ENCODE measurements at places on chromosomes 6 and 20. TPM values are rescaled to one million over a fixed set of nuclear protein-coding genes. Genes with fewer than 3 reads are reported as not detected.

GRCh38 chr20:53168491-53168890, 196.3 kb downstream of the TSHZ2 start:
- no peak for DNase-seq

DNA sequence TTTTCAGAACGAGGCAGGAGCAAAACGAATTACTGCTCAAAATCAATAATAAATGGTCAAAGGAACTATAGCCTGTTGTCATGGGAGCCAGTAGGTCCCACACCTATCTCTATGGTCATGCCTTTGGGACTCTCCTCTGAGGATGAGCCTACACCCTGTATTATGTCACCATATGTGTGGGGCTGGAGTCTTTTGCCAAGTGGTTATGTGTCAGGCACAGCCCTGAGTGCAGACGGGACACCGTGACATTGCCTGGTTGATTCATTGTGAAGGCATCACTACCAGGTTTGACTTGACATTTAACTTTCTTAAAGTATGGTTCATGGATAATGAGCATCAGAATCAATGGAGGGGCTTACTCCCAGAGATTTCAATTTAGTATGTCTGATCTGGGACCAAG, 23.6 kb downstream of the BMP6 start:
- no peak for DNase-seq

- DNase-seq, result no peak
Observed at GRCh38 chr6:36756786-36757185, 59.2 kb downstream of the RAB44 start.

GRCh38 chr6:169959136-169960002, 207.9 kb downstream of the ERMARD start:
- DNase-seq, result peak; percentile 37

- no peak for DNase-seq
Observed at GRCh38 chr20:34987288-34988190, 31.9 kb downstream of the MYH7B start.

HUS1B gene
- 1.0 TPM for total RNA-seq

GRCh38 chr20:51327251-51327841, 215.2 kb downstream of the NFATC2 start:
- no peak for DNase-seq

DNA sequence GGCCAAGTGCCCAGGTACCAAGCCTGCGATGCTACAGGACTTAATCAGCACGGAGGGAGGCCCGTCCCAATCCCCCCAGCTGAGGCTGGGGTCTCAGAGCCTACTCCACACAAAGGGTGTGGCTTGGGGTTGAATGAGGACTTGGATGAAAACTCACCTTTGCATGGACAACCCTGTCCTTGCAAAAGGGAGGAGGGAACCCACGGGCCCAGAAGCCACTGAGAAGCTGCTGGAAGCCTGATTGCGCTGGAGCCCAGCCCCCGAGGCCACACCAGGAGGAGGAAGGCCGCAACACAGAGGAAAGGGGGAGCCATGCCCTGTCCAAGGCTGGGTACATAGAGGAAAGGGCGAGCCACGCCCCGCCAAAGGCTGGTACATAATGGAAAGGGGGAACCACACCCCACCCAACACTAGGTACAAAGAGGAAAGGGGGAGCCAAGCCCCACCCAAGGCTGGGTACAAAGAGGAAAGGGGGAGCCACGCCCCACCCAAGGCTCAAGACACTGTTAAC, 158.8 kb downstream of the DLL1 start:
- no peak for DNase-seq

CTCFL gene
- 0.33 TPM for total RNA-seq

DNA sequence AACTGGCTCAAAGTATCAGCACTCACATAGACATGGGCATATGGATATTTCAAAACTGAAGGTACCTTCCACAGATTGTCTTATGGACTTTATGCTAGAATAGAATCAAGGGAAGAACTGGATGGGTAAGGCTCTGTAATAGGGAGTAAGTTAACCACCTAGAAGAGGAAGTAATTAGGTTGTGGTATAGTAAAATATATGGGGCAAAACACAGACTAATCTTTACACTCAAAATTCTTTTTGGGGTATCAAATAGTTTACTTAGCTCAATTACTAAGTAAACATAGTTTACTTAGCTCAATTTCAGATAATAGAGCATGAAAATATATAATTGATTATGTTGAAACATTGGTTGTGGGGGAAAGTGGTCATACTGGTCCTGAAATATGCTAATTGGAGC, 94.2 kb upstream of the ATXN1 start:
- DNase-seq, result no peak

- no peak for DNase-seq
Observed at GRCh38 chr6:150684714-150685459, 85.2 kb downstream of the PLEKHG1 start.

DNA sequence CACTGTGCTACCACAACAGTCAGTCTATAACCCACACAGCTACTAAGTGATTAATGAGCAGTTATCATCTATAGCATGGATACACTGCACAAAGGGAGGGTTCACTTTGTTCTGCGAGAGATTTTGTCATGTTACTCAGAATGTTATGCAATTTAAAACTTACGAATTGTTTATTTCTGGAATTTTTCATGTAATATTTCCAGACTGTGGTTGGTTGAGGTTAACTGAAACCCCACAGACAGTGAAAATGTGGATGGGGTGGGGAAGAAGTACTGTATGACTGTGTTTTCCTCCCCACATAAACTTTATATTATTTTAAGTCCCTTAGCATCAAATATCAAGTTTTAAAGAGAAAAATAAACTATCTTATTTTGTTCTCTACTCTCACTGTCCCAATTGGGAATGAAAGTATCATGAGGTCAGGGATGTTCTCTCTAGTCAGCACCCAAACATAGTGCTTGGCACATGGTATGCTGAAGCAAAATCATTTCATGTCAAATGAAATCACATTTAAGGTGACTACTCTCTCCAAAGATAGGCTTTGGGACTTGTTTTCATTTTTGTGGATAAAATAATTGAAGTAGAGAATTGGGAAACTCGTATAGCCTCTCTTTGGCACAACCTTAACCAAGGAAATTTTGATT, 25.4 kb downstream of the DOP1A start:
- DNase-seq, result no peak

- DNase-seq, result no peak
Observed at GRCh38 chr6:96521306-96521643, 331 bp upstream of the UFL1 start.

DSP gene
- total RNA-seq, result 171 TPM

TCP11 gene
- 0.24 TPM for total RNA-seq

DNA sequence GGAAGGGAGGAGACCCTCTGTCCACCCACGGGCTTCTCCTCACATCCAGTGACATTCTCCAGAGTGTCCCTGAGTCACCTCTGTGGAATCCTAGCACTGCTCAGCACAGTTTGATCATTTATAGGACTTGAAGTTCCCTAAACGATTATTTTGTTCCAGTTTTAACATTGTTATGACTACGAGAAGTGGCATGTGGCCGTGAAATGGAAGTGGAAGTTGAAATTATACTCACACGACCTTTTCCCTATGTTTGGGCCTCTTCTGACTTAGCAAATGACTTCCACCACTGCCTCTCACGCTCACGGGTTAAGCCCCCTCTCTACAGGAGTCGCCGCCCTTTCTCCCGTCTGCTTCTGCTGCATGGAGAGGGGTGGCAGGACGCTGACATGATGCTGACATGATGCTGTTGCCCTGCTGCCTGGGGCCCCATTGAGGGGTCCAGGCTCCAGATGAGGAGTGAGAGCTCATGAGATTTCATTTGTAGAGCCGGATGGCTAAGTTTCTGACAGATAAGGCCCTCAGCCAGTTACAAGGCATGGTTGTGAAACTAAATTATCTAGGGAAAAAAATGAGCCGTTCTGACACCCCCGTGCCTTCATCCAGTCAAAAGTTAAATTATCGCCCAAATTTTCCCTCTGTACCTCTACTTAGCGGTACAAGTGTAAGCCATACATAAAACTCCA, 153.6 kb upstream of the UST start:
- DNase-seq, result no peak

- peak; percentile 19 for DNase-seq
Observed at GRCh38 chr6:167569041-167569805, 244.3 kb downstream of the TTLL2 start.

DNA sequence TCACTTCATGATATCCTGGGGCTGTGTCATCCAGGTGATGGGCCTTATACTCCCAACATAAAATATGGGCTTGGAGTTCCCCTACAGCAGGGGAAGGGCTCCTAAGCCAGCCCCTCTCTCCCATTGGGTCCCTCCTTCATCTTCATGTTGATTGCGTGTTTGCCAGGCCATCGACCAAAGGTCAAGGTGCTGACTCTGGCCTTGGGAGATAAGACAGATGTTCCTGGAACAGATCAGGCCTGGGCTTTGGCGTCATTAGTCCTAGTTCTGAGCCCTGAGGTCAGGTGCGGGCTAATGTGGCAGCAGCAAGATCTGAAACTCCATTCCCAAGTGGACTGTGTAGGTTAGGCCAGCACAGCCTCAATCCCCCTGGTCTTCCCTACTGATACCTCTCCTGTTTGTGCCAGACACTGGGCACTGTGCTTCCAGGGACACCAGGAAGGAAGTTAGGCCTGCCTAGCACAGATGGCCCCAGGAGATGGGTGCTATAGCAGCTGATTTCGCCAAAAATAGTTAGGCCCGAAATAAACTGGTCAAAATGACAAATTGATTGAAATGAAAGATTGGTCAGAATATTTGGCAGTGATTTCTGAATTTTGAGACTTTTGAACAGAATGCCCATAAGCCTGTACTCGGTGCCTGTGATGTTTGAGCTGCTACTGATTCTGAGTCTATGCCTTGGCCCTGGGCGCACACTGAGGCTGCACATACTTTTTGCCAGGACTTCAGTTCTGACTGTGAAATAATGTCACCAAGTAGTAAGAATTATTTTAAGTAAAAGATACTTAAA, 28.8 kb downstream of the EPB41L1 start:
- no peak for DNase-seq

DNA sequence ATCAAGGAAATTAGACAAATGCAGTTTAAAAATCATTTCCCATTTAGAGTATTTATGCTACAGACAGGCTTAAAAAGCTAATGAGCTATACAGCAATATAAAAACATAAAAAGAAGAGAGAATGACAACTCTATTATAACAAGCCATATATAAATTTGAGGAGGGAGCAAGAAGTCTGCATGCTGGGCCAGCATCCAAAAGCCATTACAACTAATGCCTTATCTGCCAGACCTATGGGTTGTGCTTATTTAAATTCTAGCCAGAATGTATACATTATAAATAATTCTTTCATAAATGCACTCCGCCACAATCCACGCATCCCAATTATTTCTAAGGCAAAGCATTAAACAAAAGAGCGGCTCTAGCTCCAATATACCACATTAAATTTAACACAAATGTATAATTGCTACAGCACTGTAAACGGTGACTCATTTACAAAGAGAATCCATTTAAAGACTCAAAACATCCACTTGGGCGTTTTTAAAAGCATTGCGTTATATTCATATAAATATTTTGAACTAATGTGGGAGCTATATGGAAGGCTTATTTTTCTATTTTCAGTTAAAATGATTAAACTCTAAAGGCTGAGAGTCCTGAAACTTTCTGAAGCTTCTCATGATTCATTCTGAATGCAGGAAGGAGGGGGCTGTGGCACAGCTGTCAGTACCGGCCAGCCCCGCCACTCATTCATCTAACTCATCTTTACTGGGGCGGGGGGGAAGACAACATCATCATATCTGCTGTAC, 37.7 kb upstream of the RAB22A start:
- no peak for DNase-seq

GRCh38 chr6:168037242-168037641, 39.8 kb downstream of the KIF25 start:
- DNase-seq, result no peak

DNA sequence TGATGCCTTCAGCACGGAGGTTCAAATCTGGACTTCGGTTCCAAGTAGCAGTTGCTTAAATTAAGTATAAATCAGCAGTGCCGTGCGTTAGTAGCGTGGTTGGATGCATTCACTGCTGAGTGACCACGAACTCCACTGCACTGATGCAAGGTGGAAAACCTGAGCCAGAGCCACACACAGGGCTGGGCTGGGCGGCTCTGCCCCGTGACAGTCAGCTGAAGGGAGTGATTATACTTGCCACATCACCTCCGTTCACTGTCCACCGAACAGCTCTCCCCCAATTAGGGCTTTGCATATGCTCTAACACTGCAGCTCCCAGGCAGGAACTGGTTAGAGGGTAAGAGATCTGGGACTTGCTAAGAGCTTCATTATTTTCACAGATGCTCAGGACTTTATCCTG, 22.2 kb downstream of the PPP1R3G start:
- no peak for DNase-seq

PTCRA gene
- not detected for total RNA-seq

DNA sequence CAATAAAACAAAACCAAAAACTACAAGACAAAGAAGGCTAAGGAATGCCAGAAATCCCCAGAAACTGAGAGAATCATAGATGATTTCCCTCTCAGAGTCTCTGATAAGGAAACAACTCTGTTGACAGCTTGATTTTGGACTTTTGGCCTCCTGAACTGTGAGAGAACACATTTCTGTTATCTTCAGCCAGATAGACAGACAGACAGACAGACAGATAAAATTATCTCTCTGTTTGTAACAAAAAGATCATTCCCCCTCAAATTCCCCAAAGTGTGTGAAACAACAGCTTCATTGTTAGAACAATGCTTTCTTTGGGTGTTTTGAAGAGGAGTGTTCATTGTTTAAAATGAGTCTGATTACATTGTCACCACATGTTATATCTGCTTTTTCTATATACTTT, 148.2 kb downstream of the BCKDHB start:
- DNase-seq, result no peak

GRCh38 chr6:122869437-122870024, 80.5 kb downstream of the SMPDL3A start:
- DNase-seq, result no peak

GRCh38 chr20:10430704-10431103, 3.3 kb downstream of the MKKS start:
- no peak for DNase-seq

DNA sequence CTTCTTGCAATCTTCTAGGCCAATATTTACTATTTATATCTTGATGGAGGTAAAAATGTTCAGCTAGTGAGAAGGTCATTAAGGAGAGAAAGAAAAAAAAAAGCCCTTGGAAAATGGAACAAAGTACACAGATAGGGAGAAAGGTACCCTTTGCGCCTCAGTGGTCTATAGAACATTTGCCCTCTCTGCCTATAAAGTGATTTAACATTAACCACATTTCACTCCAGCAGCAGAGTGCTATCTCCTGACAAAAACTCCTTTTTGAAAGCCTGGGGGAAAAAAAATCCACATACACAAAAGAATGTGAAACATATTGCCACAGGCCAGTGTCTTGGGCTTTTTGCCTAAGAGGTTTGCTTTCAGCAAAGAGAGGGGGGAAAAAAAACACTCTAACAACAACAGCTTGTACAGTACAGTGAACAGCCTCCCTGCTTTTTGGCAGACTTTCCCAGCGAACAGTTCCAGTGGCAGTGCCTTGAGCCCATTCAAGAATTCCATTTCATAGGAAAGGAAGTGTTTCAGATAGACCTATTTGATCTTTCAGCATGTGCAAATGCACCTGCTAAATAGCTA, 695 bp downstream of the ARHGAP18 start:
- DNase-seq, result no peak
